ENCODE measurements at places on chromosomes 1 and 21.
A peak's percentile ranks its signal among the peaks of the same experiment; 100 is the strongest.

DNA sequence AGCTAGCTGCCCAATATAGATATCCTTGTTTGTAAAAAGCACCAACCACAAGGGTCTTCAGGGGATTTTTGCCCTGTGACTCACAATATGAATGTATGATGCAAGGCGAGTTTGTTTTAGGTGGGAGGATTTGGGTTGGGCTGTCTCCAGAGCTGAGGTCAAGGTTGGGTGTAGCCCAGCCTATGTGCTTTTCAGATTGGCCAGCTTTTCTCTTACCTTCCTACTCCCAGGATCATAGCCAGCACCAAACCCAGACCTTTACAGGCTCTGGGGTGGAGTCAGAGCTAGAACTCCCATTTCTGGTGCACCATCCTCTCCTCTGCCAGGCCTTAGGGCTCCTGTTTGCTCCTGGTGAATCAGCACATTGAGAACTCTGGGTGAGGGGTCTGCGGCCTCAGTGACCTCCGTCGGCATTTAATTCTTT is 55.6 kb upstream of the GCLM start:
- no peak for DNase-seq

GRCh38 chr1:18883636-18884418 is 18.5 kb downstream of the ALDH4A1 start:
- peak; percentile 65 for DNase-seq

GRCh38 chr1:77064246-77064645 is 155.0 kb downstream of the PIGK start:
- DNase-seq = no peak

DNA sequence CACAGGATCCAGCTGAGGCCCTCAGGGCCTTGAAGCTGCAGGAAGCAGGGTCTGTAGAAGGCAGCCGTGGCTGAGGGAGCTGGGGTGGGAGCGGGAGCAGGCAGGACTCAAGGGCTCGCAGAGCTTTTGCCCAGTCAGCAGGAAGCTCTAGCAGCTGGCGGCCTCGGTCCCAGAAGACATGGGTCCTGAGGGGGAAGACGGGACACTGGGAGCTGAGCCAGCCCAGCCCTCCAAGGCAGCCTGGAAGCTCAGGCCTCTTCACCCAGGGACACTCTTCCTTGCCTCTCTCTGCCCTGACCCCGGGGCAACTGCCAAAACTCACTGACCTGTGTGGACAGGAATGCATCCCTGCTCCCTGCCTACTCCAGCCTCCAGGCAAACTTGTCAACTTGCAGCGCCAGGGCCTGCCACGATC is 8.9 kb downstream of the ADGRB2 start:
- no peak for DNase-seq

- DNase-seq = no peak
Measured at GRCh38 chr1:63891060-63891690, 117.4 kb downstream of the ROR1 start.

DNA sequence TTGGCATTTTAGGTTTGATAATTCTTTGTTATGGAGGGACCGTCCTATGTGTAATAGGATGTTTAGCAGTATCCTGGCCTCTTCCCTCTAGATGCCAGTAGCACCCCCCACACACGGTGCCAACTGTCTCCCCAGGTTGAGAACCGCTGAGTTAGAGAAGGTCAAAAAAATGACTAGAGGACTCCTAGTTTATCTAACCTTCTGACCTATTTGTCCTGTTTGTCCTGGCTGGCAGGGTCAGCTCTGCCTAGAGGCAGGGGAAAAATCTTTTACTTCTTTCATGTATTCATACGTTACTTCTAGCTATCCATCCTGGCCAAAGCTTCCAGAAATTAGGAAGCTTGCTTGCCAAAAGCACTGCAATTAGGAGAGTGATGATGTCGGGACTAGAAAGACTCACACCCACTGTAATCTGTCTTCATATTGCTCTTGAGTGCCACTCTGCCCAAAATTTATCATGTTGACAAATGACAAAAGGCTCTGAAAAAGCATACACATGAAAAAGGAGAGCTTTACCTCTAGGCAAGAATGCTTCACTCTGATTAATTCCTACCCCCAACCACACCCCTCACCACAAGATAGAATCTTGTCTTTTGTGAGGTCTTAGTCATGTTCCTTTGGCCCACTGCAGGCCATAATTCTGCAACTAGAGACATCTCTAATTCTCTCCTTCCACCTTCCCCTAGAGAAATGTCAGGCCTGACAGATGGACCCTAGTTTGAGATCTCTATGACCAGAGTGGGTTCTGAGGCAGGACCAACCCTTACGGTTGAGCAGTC is 14.4 kb upstream of the AKR1A1 start:
- no peak for DNase-seq

DNA sequence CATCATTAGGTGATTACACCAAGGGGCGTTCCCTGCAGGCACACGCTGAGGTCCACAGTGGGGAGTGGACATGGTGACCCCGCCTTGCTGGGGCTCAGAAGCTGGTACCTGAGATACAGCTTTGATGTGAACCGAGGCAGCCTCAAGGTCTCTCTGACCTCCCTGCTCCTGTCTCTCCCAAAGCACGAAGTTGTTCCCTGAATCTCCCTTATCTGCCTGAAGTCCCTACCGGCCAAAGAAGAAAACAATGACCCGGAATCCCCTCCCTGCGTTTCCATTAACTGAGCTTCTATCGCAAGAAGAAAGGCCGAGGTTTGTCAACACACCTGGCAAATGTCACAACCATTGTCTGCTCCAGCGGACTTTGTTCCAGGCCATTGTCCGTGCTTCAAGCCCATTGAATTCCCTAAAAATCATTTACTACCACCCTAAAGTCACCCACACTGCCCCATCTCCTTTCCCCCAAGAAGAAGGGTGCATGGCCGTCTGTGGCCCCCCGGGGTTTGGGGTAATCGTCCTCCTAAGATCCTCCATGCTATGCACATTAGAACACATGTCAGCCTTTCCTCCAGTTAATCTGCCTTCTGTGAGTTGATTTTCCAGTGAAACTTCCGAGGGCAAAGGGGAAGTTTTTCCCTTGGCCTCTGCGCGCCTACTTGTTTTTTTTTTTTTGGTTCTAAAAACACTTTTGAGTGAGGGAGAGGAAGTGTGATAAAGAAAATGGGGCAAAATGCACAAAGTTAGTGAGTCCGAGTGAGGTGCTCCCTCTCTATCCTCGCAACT is 48.1 kb upstream of the COL18A1 start:
- no peak for DNase-seq

DNA sequence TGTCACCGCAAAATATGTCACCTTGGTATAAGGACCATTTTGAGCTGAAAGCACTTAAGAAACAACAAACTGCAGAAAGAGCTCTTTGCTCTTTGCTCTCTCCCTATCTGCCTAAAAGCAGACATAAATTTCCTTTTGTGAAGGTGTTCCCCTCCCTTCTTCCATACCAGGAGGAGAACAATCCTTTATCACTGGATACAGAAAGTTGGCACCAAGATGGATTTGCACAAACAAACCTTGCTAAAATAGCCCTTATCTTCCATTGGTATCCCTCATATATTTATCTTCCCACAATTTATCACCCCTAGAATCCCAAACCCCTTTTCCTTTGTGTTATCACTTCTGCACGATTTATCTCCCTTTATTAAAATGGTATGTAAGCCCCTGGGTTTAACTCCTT is 51.4 kb downstream of the DPYD start:
- DNase-seq = no peak

GRCh38 chr1:112397841-112398240 is 1.8 kb downstream of the CTTNBP2NL start:
- DNase-seq = no peak

DNA sequence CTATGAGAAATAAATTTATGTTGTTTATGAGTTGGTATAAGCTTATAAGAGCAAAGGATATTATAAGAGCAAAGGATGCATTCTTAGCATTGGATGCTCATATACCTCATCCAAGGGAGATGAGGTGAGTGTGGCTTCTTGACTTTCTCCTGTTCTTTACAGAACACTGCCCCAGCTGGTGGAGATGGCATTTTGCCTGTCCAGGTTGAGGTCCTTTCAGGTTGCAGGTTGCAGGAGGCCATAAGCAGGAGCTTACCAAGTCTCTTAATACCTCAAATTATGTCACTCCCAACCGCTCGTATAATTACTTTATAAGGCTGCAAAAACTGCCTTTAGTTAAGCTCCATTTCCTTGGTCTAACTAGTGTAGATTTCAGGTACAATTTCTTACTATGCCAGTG is 66.7 kb downstream of the RPE65 start:
- DNase-seq = no peak

- peak; percentile 53 for DNase-seq
Measured at GRCh38 chr1:27045973-27046558, 33.4 kb upstream of the TENT5B start.

DNA sequence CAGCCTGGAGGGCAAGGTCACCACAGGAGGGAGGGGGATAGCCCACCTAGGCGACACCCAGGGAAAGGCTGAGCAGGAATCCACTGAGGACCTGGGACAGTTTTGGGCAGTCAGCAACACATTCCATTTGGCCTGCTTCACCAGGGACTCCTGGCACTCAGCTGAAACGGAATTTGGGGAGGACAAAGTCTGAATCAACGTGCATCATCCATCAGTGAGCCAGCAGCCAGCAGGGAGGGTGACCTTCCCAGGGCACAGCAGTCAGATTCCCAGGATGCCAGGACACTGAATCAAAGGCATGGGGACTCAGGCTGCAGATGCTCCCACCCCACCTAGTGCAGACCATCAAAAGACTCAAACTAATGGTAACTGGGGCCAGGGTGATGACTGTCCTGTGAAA is 4.6 kb downstream of the SH3BP5L start:
- no peak for DNase-seq

DNA sequence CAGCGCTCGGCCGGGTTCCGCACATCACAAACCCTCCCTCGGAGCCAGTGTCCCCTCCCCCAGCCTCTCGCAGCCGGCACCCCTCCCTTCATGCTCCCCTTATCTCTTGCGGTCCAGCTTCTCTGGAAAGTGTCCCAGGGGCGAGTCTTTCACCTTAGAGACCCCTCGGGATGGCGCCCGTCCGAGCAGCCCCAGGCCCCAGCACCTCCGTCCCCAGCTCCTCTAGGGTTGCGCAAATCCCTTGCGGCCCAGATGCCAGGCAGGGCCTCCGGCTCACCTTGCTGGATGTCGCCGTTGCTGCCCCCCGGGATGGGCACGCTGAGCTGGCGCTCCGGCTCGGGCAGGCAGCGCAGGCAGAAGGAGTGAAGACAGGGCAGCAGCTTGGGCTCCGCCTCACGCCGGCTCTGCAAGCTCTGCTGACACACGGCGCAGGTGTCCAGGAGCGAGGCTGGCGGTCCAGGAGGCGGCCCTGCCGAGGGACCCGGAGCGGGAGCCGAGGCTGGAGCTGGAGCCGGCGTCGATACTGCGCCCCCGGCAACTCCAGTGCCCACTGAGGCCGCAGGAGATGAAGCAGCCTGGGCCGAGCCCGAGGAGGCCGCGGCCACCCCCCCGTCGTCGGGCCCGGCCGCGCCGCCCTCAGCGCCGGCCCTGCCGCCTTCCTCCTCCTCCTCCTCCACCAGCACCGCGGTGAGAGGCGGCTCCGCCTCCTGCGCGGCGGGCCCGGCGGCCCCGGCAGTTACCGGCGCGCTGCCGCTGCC is 550 bp downstream of the TRIM33 start:
- peak; percentile 18 for DNase-seq

- no peak for DNase-seq
Measured at GRCh38 chr1:23574265-23574754, 15.0 kb upstream of the ID3 start.

GRCh38 chr1:78079580-78079979 is 33.8 kb downstream of the GIPC2 start:
- DNase-seq = no peak

DNA sequence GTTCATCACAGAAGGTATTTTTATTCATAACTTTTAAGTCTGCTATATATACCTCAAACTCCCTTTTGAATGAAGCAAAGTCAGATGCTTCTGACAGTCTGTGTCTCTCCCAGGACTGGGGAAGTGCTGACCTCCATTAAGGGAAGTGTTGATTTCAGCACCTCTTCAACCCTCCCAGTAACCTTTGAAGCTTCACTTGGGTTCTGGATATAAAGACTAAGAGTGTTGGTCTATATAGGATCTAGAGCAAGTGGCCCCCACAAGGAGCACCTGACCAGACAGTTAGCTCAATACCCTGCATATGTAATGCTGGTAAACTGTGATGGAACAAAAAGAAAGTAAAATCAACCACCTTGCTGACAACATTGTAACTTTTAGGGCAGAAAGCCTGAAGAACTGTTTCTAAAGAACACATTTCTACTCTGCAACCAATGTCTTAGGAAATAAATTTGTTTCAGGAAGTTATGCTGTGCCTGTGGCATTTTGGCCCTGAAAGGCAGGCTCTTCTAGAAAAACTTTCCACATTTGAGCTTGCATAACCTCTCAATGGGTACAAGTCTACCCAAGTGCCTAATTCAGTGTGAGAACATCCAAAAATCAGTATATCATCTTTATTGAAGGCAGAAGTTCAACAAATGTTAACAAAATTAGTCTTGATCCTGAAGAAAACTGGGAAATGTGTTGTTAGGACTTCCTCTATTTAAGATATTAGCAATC is 865 bp upstream of the PTPN22 start:
- DNase-seq = no peak

- DNase-seq = no peak
Measured at GRCh38 chr21:15823486-15824150, 93.8 kb downstream of the USP25 start.

GRCh38 chr21:45460011-45460565 is 55.1 kb downstream of the COL18A1 start:
- no peak for DNase-seq

GRCh38 chr1:98704474-98704873 is 43.0 kb downstream of the SNX7 start:
- no peak for DNase-seq

GRCh38 chr1:31257213-31257612 is 17.5 kb upstream of the NKAIN1 start:
- DNase-seq = no peak

- no peak for DNase-seq
Measured at GRCh38 chr1:32780628-32781234, 36.4 kb downstream of the YARS1 start.

DNA sequence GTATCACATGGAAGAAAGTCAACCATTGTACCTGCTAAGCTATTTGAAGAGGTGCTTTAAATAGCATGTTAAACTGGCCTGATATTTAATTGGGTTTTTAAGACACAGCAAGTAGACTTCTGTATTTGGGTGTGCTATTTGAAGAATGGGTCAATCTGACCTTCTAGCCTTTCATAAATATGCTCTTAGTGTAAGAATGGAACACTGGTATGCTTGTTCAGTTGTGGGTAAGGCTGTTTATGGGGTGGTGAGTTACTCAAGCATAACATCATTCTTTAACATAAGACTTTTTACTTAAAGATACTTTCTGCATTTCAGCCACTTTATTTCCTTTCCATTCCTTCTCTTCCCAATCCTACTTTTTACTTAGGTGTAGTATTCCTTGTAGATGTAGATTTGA is 21.4 kb downstream of the AHCYL1 start:
- no peak for DNase-seq

- DNase-seq = no peak
Measured at GRCh38 chr1:45348966-45349677, 8.9 kb upstream of the MUTYH start.

- DNase-seq = no peak
Measured at GRCh38 chr1:117142200-117142599, 20.7 kb upstream of the TRIM45 start.

DNA sequence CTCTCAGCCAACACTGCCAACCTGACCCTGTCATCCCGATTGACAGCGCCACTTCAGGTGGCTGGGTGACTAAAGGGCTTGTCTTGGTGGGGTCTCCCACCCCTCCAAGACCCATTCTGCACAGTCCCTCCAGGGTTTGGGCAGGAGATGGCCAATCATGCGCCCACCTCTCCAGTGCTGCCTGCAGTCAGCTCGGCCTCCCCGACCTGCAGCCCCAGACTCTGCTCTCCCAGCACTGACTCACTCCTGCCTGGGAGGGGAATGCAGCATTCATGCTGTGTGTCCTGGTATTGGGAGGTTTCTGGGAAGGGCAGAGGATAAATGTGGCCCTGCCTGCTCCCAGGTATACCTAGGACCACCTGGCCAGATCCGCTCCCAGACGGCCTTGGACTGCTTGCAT is 9.7 kb downstream of the TMEM81 start:
- DNase-seq = no peak

Data from stimulated activated CD4-positive, alpha-beta T cell treated with anti-CD3 and anti-CD28 coated beads, Interleukin-1b, Interleukin-23, amount 100 ng/mL, for 24 hours (primary cell).